ENCODE measurements at places on chromosomes 7 and 10.

GRCh38 chr7:156234666-156235494 lies 405.7 kb upstream of the RNF32 start:
- DNase-seq = no peak

DNA sequence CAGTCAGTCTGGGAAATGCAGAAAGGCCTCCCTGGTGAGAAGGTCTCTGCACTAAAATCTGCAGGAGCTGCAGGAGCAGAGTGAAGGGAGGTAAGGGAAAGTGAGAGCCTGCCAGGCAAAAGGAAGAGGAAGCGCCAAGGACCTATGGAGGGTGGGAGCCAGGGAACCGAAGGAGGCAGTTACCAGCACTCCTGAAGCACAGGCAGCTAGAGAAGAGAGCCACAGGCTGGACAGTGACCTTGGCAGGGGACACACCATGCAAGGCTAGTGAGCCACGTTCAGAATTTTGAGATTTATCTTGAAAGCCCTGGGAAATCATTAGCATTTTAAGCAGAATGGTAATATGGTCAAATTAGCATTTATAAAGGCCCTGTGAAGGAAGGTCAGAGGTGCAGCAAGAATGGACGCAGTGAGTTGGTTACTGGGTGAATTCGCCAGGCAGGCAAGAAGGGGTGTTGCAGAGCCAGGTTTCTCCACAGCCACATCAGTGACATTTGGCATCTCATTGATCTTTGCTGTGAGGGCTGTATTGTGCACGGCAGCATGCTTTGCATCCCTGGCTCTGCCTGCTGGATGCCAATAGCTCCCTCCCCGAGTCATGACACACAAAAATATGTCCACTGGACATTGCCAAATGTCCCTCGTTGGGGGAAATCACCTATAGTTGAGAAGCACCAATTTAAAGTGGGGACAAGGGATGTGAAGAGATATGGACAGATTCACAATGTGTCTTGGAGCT lies 54.7 kb upstream of the LANCL2 start:
- DNase-seq = no peak

DNA sequence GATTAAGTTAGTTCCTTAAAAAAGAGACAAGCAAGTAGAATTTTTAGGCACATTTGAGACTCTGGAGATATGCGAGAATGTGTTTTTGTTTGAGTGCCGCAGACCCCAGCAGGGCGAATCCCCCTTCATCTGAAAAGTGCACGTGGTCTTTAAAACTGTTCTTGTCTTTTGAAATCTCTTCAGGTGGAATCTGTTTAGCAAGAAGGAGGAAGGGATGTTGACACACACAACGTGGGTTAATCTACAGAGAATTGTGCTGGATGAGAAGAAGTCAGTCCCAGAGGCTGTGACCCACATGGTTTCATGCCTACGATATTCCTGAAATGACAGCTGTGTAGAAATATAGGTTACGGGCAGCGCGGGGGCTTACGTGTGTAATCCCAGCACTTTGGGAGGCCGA lies 27.1 kb upstream of the ZFAND2A start:
- DNase-seq = no peak

GRCh38 chr7:34564091-34564490 lies 93.9 kb upstream of the NPSR1 start:
- no peak for DNase-seq

DNA sequence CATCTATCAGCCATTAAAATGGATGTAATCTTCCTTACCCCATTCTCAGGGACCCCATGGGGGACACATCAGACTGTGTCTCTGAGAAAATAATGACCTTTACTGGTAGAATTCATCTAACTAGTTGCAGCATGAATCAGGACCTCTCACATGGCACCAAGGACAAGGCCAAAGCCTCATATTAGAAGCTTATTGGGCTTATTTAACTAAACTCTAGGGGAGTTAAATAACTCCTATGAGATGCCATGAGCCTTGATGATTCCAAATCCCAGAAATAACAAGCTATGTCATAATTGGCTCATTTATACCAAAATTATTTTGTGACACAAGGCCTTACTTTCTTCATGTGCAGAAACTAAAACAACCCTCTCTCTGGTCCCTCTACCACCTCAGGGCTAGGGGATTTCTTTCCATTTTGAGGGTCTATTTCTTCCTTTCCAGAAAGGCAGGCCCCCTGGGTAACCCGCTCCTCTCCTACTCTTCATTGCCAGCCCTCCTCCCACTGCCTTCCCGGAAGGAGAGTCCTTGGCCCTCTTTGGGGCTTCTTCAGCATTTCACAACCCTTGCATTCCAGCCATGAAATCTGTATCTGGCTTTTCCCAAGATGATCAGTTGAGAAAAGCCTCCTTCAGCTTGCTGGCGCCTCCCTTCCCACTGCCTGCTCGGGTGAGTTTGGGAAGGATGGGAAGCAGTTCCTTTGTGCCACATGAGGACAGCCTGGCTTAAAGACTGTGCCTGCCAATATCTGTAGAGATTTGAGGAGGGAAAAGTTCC lies 41.8 kb upstream of the TRIM8 start:
- no peak for DNase-seq

DNA sequence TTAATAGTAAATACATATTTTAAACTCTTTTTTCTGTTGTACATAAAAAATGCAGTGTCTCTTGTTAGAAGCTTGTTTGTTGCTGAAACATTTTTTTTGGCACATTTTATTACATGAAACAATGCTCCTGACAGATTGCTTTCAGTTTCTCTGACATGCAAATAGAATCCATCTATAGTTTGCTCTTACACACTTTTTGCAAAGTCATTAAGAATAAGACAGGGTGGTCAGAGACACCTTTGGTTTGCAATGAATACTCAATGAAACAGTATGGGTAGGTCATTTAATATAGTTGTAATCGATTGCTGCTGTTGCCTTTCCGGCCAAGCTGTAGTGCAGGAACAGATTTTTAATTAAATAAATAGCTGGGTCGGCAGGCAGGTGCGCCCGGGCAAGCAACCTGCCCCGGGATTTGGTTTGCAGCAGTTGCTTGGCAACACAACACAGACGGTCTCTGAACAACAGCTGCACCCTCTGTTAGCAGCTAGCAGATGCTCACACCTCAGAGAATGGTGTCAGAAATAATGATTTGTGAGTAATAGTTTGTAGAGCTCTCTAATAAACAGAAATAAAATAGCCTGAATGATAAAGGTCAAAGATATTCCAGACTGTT lies 115.7 kb upstream of the CACNA2D1 start:
- DNase-seq = no peak
